Smooth muscle cell of the brain vasculature (primary cell): ENCODE measurements at places on chromosomes 7 and 10.

GRCh38 chr10:14329746-14330173, 964 bp downstream of the FRMD4A start:
- DNase-seq: no peak

- DNase-seq: peak; percentile 39
These were observed 177.2 kb upstream of the INHBA start for GRCh38 chr7:41880107-41880506.

DNA sequence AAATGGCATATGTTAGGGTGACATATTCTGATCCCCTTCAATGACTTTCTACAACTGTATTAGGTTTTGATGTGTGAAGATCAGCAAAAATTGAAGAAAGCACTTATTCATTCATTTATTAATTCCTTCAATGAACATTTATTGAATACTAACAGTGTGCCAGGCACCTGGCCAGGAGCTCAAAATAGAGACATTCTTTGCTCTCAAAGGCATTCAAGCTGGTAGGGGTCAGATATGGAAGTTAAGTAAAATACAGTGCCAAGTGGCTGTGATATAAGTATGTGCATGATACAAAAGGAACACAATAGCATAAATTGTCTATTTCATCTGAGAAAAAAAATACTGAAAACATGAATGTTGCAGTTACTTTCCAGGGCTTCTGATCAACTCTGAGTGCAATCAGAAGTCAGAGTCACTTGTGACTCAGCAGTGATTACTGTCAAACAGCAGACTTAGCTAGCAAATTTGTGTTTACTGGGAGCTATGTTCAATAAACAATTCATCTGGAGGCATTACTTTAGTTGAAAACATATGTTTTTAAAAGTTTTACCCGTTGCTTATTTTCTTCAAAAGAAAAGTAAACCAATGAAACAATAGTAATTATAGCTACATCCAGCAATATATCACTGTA, 60.4 kb upstream of the CACNB2 start:
- DNase-seq: no peak

GRCh38 chr7:73595358-73595757, 17.0 kb upstream of the TBL2 start:
- no peak for DNase-seq

DNA sequence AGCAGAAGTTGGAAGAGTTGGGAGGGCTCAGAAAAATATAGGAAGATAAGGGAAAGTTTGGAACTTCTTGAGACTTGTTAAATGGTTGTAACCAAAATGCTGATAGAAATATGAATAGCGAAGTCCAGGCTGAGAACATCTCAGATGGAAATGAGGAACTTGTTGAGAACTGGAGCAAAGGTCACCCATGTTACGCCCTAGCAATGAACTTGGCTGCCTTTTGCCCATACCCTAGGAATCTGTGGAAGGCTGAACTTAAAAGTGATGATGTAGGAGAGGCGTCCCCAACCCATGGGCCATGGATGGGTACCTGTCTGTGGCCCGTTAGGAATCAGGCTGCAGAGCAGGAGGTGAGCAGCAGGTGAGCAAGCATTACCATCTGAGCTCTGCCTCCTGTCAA, 347.8 kb downstream of the ARL4A start:
- DNase-seq: no peak

GRCh38 chr7:80640846-80641245, 2.4 kb downstream of the CD36 start:
- no peak for DNase-seq

GRCh38 chr7:81527651-81528050, 242.2 kb downstream of the HGF start:
- no peak for DNase-seq

- DNase-seq: no peak
These were observed 2.1 kb downstream of the NPC1L1 start for GRCh38 chr7:44538798-44539668.

- no peak for DNase-seq
These were observed 14.5 kb upstream of the GPR146 start for GRCh38 chr7:1029637-1030443.

- DNase-seq: no peak
These were observed 5.1 kb downstream of the ARHGAP22 start for GRCh38 chr10:48599830-48600134.

DNA sequence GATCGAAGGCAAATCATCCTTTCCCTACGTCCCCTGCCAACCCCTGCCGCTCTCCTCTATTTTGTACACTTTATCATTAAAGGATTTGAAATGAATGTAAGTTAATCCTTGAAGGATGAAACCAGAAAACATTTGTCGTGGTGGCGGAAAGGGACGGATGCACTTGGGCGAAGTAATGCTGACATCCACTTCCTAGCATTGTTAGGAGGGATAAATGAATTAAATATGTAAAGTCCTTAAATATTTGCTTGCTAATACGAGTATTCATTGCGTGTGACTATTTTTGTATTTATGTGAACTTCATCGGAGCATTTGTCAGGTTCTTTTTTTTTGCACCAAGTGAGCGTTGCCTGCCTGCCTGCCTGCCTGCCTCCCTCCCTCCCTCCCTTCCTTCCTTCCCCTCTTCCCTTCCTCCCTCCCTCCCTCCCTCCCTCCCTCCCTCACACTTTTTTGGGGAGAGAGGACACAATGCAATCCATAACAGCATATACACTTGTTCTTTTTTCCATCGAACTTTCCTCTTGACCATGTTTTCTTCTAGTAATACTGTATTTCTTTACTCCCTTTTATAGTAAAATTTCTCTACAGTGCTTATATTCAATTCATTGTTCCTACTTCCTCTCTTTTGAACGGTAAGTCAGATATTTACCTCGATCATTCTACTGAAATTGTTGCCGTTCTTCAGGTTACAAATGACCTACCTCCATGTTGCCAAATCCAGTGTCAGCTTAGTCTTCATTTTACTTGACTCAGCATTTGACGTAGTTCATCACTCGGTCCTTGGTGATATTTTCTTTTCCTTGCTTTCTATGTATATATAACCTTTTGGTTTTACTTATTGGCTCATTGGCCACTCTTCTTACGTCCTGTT, 831 bp downstream of the CCDC7 start:
- no peak for DNase-seq

DNA sequence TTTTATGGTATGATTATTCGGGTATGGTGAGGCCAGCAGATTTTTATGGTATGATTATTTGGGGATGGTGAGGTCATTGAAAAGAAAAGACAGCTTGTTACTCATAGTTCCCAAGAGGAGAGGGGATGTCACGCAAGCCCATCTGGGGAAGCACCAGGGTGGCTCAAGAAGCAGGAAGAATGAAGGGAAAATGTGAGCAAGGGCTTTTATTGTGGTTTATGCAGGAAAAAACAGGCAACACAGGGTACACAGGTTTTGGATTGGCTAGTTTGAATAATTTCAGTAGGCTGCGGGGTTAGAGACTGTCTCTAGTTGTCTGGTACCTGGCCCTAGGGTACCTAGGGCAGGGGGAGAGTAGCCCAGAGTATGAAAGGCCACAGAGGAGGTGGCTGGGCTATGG, 26.8 kb upstream of the DGKI start:
- no peak for DNase-seq

DNA sequence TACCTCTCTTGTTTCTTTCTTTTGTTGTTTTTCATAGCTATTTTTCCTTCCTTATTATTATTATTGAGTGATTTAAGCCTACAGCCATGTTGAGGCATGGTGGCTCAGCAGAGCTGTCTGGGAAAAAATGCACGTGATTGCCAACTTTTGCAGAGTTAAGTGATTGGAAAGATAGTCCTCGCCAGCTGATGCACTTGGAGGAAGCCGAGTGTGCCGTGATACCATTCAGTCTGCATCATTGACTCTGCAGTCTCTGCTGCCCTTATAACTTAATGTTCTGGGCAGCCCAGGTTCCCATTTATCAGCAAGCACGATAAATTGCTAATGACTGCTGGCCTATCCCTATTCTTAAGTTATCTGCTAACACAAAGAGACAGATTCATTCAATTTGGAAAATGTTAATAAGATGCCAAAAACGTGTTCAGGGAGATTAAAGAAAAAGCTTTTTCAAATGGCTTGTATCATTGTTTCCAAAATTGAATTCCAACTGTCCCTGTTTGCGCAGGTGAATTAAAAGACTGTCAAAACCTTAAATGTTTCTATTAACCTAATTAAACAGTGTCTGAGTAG, 232.9 kb upstream of the NPY start:
- no peak for DNase-seq

GRCh38 chr10:96470116-96470743, 43.5 kb downstream of the TLL2 start:
- DNase-seq: no peak

DNA sequence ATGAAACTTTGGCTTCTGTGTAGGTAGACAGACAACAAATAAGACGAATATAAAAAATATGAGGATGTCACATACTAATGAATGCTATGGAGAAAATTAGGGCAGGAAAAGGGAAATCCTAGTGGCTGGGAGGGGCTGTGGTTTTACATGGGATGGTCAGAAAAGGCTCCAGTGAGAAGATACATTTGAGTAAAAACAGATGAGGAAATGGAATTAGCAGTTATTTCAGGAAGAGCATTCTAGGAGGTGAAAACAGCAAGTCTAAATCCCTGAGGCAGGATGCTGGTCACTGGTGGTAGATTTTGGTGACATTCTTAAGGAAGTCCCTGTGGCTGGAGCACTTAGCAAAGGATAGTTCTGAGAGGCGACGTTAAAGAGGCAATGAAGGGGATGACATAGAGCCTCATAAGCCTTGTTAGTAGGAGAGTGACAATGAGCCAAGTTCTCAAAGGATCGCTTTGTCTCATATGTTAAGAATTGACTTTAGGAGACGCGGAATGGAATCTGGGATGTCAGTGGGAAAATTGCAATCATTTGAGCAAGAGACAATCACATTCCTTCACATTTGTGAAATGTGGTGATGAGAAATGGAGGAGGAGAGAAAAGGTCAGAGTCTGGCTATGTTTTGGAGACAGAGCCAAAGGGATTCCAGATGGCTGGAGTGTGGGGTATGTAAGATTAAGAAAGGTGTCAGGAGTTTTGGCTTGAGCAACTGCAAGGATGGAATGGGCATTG, 384.7 kb upstream of the FZD8 start:
- no peak for DNase-seq

GRCh38 chr10:52574697-52575096, 197.9 kb downstream of the MBL2 start:
- no peak for DNase-seq

DNA sequence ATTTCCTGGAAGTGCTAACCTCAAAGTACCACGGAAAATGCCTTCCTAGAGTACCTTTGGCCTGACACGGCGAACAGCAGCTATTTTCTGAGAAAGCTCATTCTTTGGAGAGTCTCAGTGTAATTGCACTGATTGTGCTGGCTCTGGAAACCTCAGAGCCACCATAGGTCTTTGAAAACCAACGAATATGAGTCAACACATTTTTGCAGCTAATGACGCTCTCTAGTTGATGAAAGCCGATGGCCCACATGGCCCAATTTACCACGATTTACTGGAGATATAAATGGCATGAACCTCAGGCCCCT, 187.1 kb downstream of the ADARB2 start:
- DNase-seq: no peak

DNA sequence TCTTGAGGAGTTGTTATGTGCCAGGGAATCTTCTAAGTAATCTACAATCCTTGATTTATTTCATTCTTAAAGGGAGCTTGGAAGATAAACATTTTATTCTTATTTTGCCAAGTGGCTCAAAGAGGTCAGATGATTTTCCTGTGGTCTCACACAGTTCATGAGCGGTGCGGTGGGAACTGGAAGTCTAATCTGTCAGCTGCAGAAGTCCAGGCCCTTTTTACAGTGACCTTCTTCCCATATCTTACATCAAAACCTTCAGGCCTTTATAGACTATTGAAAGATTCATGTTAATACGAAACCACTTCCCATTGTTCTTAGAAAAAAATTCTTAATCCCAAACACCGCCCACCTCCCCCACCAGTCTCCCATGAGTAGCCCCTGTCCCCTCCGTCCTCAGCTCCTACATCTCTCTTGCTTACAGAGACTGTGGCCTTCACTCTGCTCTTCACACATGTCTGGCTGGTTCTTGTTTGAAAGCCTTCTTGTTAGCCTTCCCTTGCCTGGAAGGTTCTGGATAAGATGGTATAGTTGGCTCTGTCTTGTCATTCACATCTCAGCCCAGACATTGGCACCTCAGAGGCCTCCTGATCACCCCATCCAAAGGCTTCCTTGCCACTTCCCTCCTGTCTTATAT, 61.5 kb downstream of the ITGA8 start:
- DNase-seq: no peak

DNA sequence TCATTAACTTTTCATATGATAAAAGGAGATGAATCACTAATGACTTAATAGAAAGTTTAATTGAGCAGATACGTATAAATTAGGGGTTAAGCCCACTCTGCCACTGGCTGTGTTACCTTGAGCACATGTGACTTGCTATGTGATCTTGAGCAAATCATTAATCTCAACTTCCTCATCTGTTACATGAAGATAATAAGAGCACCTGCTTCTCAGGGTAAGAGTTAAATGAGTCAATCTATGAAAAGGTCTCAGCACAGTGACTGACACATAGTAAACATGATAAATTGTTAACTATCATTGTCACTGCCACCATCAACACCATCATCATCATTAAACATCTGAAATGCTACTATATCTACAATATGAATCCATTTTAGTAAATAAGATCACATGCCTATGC, 110.8 kb downstream of the TPK1 start:
- DNase-seq: no peak

- no peak for DNase-seq
These were observed 1067.5 kb upstream of the C7orf33 start for GRCh38 chr7:147523056-147523455.

DNA sequence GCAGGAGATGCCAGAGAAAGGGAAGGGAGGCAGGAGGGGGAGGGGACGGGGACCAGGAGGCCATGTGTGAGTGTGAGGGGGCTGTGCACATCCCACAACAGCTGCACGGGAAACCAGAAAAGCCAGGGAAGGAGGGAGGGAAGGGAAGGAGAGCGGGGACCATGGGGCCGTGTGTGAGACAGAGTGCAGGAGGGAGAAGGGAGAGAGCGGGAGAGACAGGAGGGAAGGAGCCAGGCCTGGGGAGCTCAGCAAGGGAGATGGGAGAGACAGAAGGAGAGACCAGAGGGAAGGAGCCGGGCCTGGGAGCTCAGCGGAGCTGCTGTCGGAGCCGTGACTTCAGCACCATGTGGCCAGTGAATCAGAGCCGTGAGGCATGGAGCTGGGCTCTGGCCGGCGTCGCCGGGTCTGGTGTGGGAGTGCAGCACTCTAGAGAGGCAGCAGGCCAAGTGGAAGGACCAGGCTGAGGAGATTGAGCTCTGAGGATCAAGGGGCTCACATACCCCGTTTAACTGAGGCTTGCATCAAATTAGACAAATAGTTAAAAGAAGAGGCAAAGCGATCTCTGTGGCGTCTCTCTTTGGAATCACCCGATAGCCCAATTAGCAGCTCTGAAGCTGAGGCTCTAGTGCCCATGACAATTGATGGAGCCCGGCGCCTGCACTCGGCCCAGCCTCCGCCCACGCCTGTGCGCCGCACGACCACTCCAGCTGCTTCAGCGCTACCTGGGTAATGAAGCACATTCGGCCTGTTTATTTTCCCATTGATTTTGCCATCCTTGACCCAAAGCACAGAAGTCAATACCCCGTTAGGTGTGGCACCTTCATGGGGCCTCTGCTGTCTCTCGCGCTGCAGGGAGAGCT, 150.4 kb downstream of the MAD1L1 start:
- no peak for DNase-seq

- no peak for DNase-seq
These were observed 6.0 kb upstream of the MNX1 start for GRCh38 chr7:157016352-157017041.

- DNase-seq: peak; percentile 63
These were observed 9.4 kb upstream of the ANKRD1 start for GRCh38 chr10:90930070-90930837.
